ENCODE measurements at places on chromosomes 2 and 18.

DNA sequence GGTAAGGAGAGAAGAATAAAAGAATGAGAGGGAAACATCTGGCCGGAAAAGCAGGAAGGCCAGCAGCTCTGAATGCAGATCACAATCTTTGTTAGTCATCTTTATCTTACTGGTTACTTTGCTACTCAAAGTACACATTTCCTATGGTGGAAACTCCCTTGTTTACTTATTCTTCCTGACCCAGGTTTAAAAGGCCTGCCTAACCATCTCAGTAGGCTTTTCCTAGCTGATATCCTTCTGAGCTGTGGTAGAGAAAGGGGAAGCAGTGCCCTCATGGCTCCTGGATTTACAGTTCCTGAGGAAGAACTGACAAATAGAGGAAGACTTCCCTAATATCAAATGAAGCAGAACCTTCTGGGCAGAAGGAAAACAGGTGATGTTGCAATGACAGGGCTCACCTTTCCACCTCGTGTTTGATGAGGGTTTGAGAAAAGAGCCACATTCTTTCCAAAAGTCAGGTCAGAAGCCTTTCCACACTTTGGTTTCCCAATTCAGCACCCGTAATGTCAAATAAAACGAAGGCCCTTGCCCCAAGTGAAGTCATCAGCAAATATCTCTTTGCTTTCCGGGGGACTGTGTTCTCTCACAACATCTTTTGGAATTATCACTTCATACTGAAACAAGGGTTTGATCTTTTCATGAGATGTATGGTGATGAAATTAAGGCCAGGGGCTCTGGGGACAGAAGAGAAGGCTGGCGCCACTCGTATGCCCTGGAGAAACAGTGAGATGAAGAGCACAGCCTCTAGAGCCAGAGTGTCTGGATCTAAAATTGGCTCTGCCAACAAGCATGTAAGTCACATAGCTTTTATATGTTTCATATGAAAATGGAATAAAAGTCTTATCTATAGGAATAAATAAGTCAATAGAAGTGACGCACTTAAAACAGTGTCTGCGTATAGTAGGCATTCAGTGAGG, 26.7 kb upstream of the APOB start:
- DNase-seq: no peak

- DNase-seq: no peak
Measured at GRCh38 chr2:189661957-189662321, 680 bp downstream of the ASNSD1 start.

- no peak for DNase-seq
Measured at GRCh38 chr2:70678576-70679143, 89.3 kb downstream of the ADD2 start.

GRCh38 chr2:223652122-223652521, 50.0 kb upstream of the SCG2 start:
- no peak for DNase-seq

- DNase-seq: no peak
Measured at GRCh38 chr2:78999406-78999805, 26.1 kb upstream of the REG3G start.

GRCh38 chr18:53984021-53984420, 240.4 kb downstream of the MBD2 start:
- DNase-seq: no peak

DNA sequence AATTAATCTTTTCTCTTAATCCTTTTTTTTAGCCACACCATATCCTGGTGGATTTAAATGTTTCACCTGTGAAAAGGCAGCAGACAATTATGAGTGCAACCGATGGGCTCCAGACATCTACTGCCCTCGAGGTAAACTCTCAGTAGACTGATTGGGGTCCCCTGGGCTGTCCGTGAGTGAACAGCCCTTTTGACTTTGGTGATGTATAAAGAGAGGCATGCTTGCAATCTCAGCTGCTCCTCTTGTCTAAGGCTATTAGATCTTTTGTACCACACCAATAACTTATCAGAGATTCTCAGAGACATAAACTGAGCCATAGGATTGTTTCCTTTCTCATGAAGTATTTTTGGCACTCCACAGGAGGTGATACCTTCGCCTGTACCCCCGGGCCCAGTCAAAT, 118.6 kb downstream of the LYPD6 start:
- DNase-seq: no peak

- DNase-seq: no peak
Measured at GRCh38 chr18:22658318-22658717, 240.6 kb upstream of the CTAGE1 start.

DNA sequence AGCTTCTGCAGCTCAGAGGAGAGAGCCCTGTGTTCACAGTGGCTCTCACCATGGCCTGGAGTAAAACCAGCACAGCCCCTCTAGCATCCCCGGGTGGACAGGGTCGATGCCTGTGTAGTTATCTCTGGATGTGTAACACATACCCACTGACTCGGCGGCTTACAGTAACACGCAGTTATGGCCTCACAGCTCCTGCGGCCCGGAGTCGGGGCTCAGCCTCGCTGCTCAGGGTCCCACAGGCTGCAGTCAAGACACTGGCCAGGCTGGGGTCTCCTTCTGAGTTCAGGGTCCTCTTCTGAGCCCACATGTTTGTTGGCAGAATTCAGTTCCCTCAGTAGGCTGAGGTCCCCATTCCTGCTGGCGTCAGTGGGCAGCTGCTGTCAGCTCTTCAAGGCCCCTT, 2.5 kb upstream of the RAB17 start:
- DNase-seq: no peak

- DNase-seq: no peak
Measured at GRCh38 chr18:71673498-71673897, 870.6 kb downstream of the CBLN2 start.

DNA sequence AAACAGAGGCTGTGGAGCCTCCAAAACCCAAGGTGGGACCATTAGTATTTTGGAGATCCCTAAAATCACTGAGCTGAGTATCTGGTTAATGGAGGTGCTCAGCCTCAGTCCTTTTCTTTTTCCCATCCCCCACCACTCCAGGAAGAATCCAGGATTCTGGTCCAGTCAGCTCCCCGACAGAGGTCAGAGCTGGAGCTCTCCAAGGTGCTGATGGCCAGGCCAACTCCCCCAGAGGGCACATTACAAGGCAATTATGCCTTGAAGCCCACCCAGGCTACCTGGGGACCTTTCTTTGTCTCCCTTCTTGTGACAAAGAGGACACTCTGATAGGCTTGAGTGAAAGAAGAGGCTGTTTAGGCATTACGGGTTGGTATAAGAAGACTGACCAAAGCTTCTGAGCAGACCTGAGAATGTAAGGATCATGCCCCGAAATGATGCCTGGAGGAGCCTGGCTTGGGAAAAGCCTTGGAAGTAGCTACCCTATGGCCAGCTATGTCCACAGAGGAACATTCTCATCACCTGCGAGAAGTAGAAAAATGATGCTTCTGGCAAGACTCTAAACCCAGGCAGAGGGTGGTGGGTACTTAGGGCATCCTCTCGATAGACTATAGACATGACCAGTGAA, 102.5 kb upstream of the LDAH start:
- DNase-seq: no peak

DNA sequence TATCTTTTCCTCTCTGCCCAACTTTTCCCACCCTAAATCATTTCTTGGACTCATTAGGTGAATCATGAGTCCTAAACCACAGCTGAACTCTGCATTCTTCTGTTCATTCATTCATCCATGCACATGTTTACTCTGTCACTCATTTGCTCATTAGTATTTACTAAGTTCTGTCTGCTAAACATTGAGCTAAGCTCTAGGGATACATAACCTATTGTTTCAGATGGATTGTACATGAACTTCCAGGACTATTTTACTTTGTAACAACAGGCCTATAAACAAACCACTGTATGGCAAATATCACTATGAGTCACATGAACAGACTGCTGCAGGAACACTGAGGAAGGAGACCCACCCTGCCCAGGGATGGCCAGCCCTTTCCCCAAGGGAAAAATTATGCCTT, 14.6 kb upstream of the DYNC2LI1 start:
- no peak for DNase-seq

GRCh38 chr2:56654936-56655335, 471.1 kb downstream of the CCDC85A start:
- DNase-seq: no peak

GRCh38 chr2:140108706-140109475, 1328.7 kb upstream of the NXPH2 start:
- no peak for DNase-seq

GRCh38 chr2:42241517-42241916, 72.4 kb downstream of the EML4 start:
- DNase-seq: no peak

DNA sequence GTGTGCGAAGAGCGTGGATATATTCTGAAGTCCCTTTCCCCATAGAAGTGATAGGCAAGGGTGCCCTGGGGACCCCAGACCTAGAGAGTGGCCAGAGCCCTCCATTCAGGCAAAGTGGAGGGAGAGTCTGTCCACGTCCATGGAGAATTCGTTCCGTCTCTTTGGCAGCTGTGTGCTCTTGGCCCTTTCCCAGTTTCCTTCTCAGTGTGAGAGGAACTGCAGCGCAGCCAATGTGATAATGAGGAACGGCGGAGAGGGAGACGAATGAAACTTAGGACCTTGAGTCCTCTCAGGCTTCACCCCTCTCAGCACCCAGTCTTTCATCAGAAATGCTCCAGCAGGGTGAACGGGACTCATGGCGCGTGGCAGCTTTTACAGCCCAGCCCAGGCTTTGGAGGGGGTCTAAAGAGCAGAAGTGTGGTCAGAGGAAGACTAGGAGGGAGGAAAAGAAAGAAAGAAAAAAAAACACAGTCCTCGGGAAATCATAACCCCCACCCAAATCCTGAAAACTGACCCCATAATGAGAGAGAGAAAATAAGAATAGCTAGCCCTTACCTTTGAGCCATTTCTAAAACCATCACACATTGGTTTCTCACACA, 95.0 kb upstream of the RIOK3 start:
- no peak for DNase-seq

- no peak for DNase-seq
Measured at GRCh38 chr2:234083572-234084348, 33.3 kb downstream of the SPP2 start.

DNA sequence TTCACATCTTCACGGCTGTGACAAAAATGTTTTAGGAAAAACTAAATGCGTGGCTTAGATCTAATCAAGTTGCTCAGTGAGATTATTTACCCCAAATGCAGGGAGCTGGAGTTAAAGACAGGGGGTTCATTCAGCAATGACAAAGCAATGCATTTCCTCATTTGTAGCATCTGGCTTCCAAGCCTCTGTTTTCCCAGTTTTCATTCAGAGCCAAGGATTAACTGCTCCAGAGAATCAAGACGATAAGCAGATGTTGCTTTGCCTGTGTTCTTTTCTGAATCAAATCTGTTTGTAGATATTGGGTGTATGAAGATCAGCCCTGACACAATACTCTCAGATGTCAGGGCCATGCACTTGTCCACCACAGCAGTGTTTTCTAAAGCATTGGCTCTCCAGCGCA, 147.4 kb upstream of the SIX2 start:
- no peak for DNase-seq

- DNase-seq: no peak
Measured at GRCh38 chr18:8299054-8299980, 309.9 kb upstream of the RAB12 start.

GRCh38 chr2:96163768-96164429, 18.7 kb upstream of the DUSP2 start:
- no peak for DNase-seq

- DNase-seq: no peak
Measured at GRCh38 chr2:99140056-99140859, 1.2 kb upstream of the C2orf15 start.

- no peak for DNase-seq
Measured at GRCh38 chr2:223283329-223283728, 231.3 kb downstream of the KCNE4 start.

DNA sequence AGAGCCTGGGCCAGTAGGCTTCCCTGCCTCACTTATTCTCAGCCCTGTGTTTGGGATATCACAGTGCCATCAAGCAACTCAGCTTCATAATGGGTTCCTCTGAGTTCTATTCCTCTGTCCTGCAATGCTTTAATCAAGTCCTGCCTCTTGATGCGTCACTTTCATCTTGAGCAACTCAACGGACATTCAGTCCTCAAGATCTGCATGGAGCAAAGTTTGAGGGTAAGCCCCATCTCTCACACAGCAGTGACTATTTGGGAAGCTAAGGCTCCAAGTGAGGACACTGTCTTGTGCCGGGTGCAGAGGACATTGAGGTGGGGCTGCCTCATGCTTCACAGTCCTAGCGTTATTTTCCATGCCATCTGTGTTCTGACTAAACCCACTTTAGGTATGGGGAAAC, 50.9 kb upstream of the PLB1 start:
- DNase-seq: peak; percentile 81

GRCh38 chr2:55490554-55490953, 29.0 kb upstream of the CFAP36 start:
- DNase-seq: no peak

DNA sequence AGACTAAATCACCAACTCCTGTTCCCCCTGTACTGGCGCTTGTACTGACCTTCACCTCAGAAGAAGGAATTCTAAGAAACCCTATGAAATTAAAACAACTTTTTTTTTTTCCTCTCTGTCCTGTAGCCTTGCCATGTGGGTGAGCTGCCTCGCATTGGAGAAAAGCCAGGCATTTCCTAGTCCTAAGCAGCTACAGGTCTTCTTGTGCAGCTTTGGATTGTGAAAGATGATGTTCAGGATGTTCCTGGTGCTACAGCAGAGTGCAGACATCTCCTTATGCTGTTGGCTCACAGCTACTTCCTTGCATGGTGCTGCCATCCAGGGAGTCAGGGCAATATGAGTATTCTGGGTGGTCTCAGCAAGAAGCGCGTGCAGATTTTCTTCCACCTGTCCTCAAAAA, 11.9 kb downstream of the PIK3C3 start:
- no peak for DNase-seq

DNA sequence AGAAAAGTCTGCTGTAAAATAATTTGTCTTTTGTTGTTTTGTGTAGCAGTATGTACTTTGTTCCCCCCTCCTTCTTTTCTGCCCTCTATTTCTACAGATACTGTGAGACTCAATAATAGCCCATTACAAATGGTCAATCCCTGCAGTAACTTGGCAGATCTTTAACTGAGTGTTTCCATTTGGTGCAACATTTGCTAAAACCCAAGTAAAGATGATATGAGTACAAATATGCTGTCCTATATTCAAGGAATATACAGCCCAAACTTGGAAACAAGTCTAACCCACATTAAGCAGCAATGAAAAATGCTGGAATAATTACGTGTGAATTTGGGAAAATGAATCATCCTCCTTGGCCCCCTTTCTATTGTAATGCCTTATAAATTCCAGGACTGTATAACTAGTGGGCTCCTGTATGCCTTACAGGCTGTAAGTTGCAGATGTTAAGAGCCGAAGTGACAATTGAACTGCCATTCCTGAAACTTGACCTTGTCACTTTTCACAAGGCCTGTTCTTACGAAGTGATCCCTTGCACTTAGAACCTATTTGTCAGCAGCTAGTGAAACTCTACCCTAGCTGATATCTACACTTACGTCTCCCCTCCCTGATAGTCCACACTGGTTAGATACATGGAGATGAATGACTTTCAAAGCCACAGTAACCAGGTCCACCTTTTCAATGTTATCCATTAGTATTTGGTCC, 104.9 kb downstream of the IRS1 start:
- no peak for DNase-seq

DNA sequence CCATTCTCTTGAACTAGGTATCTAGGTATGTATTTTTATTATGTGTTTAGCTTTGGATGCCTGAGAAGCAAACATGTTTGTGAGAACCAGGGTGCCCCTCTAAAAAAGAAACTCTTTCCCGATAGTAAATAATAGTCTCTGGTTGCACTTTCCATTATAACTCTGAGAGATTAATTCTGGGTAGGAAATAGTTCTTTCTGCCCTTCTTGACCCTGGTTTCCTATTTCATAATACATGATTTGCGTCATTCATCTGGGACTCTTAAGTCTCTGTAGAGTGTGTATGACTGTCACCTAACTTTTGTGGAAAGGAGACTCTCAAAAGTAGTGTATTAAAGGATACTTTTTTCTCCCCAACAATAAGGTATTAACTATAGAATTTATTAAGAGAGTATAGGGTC, 31.5 kb downstream of the ACSL3 start:
- DNase-seq: peak; percentile 66

GRCh38 chr2:79638954-79639353, 126.1 kb downstream of the CTNNA2 start:
- DNase-seq: no peak

Data from CD14-positive monocyte (primary cell).